Testis (tissue), 5 donors: ENCODE measurements at places on chromosomes 5 and 9.
A peak's percentile ranks its signal among the peaks of the same experiment; 100 is the strongest.

DNA sequence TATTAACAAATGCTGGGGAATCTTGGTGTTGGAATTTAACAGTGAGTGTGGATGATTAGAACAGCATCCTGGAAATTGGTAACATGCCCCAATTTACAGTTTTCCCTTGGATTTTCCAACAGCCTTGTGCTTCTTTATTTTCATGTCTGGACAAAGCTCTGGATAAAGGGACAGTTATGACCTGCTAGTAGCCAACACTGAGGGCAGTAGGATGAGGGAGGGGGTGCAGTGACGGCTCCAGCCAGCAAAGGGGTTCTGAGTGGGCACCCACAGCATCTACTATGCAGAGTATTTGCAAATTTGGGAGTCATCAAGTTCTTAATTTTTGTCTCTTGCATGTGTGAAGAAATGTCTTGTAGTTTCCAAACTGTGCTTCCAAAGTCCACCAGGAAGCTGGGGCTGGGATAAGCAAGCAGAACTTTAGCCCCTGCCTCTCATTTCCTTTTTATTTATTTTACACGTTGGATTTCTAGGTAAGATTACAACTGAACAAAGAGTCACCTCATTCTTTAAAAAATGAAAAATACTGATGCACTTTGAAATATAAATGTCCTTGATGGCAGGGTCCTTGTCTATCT lies 63.0 kb upstream of the SELENOP start:
- DNase-seq = no peak

GRCh38 chr9:74940600-74940999 lies 12.1 kb downstream of the C9orf40 start:
- DNase-seq = no peak

- DNase-seq = no peak
Observed at GRCh38 chr5:135543001-135543484, 7.3 kb upstream of the NEUROG1 start.

GRCh38 chr9:129225815-129226214 lies 47.8 kb upstream of the IER5L start:
- DNase-seq = peak; percentile 47

DNA sequence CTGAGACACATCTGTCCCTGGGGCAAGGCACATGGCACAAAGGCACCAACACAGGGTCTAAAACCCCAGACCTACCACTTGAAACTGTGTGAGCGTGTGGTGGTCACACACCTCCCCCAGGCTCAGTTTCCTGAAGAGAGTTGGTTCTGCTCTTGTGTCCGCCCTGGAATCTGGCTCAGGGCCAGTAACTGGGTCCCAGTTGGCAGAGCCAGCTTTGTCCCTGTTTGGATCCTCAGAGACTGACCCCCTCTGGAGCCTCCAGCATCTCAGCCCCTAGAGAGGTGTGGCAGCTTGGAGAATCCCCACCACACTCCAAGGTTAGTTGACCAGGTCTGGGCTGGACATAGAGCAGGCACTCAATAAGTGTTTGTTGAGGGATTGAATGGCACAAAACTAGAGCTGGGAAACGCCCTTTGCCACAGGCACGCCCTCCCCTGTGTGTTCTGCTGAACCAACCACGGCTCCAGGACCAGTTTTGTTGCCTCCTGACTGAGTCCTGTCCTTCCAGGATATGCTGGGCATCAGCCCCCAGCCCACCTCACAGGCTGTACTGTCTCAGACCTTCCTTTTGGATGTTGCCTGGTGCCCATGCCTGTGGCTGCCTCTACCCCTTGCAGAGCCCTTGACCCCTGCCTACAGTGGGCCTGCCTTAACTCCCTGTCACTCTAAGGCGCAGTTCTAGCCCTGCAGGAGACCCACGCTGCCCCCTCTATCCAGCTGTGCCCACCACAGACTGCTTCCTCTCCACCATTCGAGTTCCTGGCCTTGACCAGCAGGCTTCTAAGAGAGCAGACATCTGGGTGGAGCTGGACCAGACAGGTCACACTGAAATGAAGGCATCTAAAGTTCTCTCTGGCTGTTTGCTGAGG lies 3.8 kb upstream of the PDLIM4 start:
- DNase-seq = no peak

- no peak for DNase-seq
Observed at GRCh38 chr9:91187965-91188344, 173.8 kb downstream of the AUH start.

DNA sequence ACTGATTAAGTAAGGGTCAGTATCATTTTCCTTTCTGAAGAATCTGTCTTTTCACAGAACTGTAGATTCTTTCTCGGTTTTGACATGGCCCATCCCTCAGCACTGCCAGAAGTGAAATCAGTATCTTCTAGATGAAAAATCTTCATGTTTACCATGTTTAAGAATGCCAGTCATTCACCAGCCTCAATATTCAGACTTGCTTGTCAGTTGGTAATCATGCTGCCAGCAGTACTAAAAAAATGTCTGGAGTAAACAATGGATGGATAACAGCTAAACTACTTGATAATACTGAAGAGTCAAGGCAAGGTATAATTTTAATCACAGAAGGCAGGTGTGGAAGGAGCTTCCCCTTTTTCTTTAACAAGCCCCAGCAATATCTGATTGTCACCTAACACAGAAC lies 306.8 kb upstream of the DMAC1 start:
- DNase-seq = no peak

DNA sequence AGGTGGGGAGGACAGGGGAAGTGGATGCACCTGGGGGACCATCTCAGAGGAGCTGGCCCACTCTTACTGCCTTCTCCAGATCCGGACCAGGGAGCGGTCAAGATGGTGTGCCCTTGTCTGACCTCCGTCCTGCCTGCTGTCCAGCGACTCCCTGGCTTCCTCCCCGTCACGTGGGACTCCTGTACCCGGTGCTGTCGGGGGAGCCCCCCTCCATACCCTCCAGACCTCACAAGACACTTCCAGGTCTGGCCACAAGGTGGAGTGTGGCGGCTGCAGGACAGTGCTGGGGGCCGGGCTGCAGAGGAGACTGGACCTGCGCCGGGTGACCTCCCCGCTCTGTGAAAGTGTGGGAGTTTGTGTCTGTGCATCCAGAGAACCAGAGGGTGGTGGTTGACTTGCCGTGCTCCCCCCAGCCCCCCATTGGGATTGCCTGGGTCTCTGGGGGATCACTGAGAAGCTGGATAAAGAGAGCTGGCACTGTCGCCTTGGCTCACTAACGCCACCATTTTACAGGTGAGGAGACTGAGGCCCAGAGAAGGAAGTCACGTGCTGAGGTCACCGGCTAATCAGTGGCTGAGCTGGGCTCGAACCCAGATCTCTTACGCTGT lies 1.9 kb upstream of the CRB2 start:
- DNase-seq = peak; percentile 81

GRCh38 chr5:139877129-139877597 lies 81.6 kb downstream of the PSD2 start:
- no peak for DNase-seq

DNA sequence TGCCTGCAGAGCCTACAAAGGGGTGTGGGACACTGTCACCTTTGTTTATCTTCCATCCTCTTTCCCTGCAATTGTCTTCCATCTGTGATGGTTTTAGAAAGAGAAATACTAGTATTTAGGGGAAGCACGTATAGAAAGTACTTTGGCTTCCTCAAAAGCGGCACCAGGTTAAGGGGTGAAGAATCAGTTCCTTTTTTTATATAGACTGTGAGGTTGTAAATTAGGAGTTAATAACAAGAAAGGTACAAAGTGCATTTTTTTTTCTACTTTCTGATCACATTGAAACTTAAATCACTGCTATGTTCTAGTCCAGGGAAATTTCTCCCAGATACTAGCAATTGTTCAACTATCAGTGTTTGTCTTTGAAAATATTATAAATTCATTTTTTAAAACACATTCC lies 219.3 kb downstream of the CEMIP2 start:
- no peak for DNase-seq

- DNase-seq = no peak
Observed at GRCh38 chr5:13003457-13003856, 941.0 kb downstream of the DNAH5 start.

GRCh38 chr9:37413311-37413710 lies 9.2 kb upstream of the GRHPR start:
- DNase-seq = no peak

DNA sequence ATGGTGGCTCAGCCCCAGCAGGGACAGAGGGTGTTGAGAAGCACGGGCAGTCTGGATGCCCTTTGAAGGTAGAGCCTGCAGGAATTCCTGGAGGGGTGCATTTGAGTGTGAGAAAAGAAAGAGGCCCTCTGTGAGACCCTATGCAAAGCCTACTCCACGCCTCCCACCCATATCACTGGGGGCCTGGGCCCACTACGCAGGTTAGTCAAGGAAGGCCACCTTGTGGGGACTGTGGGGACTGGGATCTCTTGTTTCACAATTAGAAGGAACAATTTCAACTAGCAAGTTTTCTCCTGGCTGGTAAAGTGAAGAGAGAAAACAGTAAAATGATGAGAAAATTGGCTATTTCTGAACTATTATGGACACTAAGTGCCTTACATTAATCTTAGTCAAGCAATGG lies 486.2 kb upstream of the DAP start:
- DNase-seq = no peak

GRCh38 chr5:137716337-137716736 lies 19.6 kb downstream of the KLHL3 start:
- no peak for DNase-seq

GRCh38 chr5:112711436-112711835 lies 26.2 kb upstream of the APC start:
- DNase-seq = no peak

DNA sequence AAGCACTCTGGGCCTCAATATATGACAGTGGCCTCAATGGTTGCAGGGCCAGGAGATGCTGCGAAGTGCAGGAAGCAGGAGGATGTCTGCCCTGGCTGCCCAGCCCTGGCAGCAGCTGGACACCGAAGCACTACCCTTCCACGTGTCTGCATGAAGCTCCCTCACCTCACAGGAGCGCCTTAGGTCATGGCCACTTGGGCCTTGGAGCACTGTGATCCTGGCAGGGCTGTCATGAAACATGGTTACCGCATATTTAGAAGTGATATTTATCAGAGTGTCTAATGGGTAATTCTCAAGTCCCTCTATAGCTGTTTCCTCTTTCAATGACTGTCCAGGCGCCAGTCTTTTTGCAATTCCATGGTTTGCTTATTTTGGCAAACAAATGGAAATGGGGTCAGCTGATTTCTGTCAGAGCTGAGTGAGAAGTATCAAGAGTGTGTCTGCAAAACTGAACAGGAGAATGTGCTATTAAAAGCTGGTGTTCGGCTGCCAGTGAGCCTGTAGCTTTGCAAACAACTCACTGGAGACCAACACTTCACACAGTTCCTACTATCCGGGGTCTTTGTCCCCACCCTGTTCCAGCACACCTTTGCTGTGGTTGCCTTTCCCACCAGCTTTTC lies 285.9 kb downstream of the KIF4B start:
- DNase-seq = no peak

DNA sequence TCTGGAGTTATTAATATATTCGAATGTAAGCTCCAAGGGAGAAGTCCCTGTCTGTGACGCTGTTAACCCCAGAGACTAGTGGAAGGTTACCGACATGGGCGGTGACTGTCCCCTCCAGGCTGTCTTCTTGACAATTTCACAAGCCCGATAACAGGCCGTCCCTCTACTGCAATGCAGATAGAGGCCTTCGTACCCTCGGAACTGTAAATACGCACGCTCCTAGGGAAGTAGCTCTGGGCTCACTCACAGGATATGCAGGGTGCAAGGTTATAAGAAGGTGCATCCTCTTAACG lies 680 bp upstream of the RFK start:
- DNase-seq = peak; percentile 74

DNA sequence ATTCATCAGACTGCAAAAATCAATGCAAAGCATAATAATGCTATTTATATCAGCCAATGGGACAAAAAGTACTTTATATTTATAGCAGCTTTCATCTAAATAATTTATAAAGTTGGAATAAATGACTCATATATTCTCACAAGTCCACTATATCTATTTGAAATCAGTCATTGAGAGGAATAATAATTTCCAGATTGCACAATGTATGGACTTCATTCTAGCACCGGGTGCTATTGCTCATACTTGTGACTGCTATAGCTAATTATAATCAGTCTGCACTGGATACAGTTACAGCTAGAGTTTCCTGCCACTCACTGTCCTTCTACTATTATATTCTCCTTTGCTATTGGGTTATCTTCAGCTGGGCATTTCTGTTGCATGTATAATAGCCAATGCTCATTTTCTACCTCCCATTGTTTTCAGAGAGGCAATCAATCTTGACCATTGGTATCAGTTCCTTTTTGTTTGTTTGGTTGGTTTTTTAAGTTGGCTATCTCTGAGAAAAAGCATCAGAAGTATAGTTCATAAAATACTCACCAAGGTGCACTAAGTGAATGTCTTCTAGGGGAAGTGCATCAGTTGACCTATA lies 1.9 kb downstream of the CDH18 start:
- DNase-seq = no peak

DNA sequence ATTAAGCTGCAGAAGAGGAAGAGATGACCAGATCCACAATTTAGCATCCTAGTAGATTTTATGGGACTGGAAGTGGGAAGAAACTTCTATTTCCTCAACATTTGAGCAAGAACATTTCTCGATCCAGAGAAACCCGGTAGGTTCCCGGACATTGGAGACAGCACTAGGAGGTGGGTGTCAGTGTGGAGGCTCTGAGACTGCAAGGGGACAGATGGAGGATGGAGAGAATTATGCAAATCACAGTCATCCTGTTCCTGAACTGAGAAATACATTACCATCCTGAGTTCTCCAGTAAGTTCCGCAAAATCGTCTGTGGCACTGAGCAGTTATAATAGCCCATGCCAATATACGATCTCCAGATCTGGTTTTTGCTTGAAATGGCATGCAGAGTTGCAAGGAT lies 25.6 kb downstream of the GLDC start:
- DNase-seq = no peak

DNA sequence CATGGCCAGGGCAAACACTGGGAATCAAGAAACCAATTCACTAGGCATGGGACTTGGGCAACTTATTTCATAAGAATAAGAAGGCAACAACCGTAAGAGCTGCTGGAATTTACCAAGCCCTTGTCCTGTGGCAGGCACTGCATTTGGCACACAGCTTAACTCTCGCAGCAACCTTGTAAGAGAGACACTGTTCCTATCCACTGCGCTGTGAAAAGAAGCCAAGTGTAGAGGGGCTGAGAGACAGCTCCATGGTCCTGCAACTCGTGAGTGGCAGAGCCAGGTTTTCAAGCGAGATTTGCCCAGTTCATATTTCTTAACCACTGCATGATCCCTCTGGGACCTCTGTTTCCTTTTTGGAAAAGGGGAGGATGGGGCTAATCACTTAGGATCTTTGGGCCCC lies 129.3 kb upstream of the STC2 start:
- DNase-seq = no peak

GRCh38 chr9:136377341-136378169 lies 4.1 kb upstream of the CARD9 start:
- no peak for DNase-seq
